ENCODE measurements at places on chromosomes 3 and 15.

- DNase-seq = no peak
These were observed 7.9 kb upstream of the PDE8A start for GRCh38 chr15:84973492-84974460.

- peak; percentile 43 for DNase-seq
These were observed 1.2 kb downstream of the UBP1 start for GRCh38 chr3:33438881-33439545.

GRCh38 chr3:140842984-140843649 is 98.5 kb upstream of the SLC25A36 start:
- DNase-seq = no peak

- DNase-seq = no peak
These were observed 214.1 kb downstream of the TNIK start for GRCh38 chr3:171245796-171246765.

DNA sequence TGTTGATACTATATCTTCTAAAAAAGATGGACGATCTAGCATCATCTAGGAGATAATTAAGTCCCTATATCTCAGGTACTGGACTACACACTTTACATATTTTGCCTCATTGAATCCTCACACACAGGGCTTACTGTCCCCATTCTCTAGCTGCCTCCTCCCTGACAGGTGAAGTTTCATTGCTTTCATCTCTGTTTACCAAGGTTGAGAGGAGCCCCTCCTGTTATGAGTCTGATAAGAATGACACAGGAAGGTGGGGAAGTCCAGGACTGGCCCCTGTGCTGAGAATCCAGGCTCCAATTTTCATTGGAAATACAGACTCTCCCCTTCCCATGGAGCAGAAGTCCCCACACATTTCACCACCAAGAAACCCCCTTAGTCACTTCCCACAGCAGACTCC is 105.2 kb downstream of the XXYLT1 start:
- no peak for DNase-seq

- no peak for DNase-seq
These were observed 59.2 kb downstream of the PIAS1 start for GRCh38 chr15:68113273-68113672.

- DNase-seq = no peak
These were observed 36.1 kb upstream of the HRH1 start for GRCh38 chr3:11118181-11118682.

DNA sequence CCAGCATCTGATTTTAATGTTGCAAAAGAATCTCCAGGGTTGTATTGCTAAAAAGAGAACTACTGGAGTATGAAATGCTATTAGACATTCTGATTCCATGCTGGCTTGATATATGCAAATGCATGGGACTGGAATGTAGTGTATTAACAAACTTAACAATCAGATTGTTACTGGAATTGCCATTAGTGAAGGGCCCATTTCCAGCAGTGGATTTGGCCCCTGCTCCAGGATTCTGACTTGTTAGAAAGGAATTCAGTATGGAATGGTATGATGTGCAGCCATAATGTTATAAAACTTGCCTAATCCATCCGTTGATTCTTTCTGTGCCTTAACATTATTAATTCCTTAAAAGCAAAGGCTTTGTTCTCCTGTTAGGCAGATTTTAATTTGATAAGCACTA is 7.9 kb downstream of the ARRDC4 start:
- DNase-seq = no peak

GRCh38 chr3:58652624-58653023 is 13.9 kb downstream of the FAM3D start:
- DNase-seq = no peak

DNA sequence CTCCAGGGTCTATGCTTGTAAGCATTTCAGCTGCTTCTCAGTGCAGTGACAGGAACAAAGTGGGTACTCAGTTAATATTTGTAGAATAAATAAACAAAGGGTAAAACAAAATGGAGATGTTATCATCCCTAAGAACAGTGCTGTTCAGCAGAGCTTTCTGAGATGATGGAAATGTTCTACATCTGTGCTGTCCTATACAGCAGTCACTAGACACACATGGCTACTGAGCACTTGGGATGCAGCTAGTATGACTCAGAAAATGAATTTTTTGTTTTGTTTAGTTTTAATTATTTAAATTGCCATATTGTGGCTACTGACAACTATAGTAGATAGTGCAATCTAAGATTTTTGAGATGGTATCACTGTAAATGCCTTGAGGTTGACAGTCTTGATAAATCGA is 283.8 kb upstream of the ADAMTS9 start:
- no peak for DNase-seq

GRCh38 chr3:20066850-20067617 is 26.8 kb downstream of the KAT2B start:
- no peak for DNase-seq

- DNase-seq = no peak
These were observed 10.5 kb upstream of the EPHA6 start for GRCh38 chr3:96803870-96804269.

- no peak for DNase-seq
These were observed 62.0 kb downstream of the SUCNR1 start for GRCh38 chr3:151935446-151935845.

GRCh38 chr3:32469151-32469874 is 33.3 kb downstream of the CMTM6 start:
- DNase-seq = no peak

DNA sequence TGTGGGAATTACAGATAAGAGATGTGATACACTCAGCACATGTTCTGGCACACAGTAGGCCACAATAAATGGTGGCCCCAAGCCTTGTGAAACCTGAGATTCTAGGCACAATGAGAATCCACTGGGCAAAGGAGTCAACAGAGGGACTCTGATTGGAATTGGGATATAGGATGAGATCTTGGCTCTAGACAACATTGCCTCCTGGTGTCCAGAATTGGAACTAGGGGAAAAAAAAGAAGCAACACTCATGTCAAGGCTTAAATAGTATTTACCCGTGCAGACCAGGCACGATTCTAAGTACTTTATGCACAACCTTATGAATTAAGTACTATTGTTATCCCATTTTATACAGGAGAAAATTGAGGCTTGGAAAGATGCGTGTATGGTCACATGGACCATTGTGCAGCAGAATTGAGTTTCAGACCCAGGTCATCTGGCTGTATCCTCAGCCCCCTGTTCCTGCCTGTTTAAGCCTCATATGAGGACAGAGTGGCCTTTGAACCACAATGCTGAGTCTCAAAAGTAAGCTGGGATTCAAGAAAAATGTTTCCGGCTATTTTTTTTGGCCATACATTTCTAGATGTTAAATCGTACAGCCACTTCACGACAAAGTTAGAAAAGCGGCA is 124.8 kb downstream of the SV2B start:
- peak; percentile 29 for DNase-seq

DNA sequence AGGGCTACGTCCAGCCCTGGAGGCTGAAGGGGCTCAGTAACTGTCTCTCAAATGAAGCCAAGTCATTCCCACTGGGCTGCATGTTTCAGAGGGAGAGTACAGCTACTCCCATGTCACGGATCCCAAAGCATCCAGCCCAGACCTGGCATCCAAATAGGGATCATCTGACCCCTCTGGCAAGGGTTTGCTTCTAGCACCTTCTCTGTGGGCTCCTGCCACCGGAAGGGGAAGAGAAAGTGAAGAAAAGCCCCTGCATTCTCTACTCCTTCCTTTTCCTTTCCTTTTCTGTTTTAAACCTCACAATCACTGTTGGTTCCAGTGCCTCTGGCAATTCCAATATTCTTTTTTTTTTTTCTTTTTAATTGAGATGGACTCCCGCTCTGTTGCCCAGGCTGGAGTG is 64.5 kb upstream of the CTSH start:
- no peak for DNase-seq

DNA sequence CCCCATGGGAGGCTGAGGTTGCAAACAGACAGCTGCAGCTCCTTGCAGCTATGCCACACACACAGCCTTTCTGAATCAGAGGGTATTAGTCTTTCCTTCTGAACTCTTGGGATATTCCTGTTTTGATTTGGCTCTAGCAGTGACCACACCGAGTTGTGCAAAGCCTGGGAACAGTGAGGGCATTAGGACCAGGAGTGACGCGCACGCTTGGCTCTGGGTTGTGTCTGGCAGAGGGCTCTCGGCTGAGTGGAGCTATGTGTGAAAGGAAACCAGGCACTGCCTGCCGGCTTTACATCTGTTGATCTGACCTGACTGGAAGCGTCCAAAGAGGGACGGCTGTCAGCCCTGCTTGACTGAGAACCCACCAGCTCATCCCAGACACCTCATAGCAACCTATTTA is at the start of gene GALNT15:
Gene GALNT15, plus strand, starts transcription at position 292 of the 400 bp plus-strand sequence. CDS start 472 bp downstream, outside the sequence.
- DNase-seq = no peak

DNA sequence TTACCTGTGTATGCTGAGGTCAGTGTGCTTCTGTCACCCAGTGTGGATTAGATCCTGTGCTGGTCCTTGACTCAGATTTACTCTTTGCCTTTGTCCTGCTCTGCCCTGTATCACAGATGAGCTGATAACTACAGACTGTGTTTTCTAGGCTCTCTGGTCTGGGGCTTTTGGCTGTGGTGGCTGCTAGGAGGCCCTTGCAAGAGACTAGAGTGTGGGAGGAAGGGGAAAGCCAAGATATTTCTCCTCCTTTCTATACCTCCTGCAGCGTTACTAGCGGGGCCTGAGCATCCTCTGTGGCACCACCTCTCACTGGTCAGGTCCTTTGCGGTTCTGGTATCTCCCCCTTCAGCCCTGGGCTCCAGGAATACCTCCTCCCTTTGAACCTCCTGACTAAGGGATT is 282.3 kb upstream of the TBC1D5 start:
- no peak for DNase-seq

GRCh38 chr15:81863162-81863561 is 182.7 kb downstream of the MEX3B start:
- DNase-seq = peak; percentile 20

- DNase-seq = no peak
These were observed 77.9 kb downstream of the NTRK3 start for GRCh38 chr15:88178631-88179030.

DNA sequence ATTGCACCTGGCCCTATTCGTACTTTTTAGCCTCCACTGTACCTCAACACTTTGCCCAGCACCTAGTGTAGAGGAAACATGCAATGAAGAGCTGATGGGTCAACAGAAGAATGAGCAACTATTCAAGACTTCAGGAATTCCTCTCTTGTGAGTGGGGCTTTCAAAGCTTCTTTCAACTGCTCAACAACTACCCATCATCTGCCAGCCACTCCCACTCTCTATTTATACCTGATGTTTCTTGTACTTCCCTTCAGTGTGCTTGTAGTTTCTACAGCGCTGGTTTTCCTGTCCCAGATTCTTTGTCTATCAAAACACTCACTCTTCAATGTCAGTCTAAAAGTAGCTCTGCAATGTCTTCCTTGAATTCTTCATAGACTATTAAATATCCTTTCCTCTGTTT is 168.3 kb upstream of the LPP start:
- no peak for DNase-seq

DNA sequence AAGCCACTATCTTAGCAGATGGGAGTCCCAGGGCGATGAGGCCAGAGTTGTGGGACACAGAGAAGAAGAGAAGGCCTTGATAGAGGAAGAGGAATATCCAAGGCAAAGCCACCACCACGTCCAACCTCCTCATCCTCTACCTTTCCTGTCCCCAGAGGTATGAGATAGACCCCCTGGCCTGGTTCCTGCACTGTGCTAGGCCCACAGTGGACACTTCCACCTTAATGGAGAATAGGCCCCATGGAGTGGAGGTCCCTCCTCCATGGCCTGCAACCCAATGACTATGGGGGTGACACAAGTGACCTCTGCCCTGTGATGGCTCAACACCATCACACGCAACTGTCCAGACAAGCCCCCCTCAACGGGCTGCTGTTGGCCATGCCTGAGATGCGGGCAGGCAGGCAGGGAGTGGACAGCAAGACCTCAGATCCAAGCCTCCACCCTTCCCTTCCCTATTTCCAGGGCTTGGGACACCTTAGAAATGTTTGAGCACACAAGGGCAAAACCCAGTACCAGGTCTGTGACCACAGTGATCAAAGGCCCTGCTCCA is 36.8 kb downstream of the GRAMD2A start:
- DNase-seq = no peak

GRCh38 chr3:159904455-159904854 is 84.2 kb upstream of the IL12A start:
- no peak for DNase-seq

GRCh38 chr3:185056908-185057307 is 96.0 kb downstream of the C3orf70 start:
- no peak for DNase-seq

DNA sequence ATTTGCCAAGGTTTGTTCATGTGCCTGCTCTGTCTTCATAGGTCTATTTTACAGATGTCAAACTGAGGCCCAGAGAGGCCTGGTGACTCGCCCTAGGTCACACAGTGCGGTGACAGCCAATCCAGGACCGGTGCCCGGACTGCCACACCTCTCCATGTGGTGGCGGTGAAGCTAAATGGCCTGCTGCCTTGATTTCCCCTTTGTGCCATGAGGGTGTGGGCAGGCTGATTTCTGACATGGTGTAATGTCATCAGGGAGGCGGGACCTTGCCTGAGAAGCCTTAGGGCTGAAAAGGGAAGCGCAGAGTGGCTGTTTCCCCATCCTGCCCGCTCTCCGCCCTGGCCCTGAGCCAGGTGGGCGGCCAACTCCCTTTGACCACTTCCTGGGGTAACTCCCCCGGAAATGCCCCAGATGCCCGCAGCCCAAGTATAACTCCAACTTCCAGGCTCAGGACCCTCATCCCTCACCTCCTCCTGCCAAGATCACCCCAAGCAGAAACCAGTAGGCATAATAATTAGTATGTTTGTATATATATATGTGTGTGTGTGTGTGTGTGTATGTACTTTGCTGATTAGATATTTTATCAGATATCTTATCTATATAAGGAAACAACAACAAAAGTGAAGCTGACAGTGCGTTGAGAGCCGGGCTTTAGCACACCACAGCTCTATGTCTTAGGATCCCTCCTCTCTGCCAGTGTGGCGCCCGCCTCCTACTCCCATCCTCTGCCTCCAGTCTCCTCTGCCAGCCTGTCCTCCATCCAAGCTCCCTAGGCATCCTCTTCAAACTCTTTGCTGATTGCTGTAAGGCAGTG is 63.9 kb downstream of the IQSEC1 start:
- no peak for DNase-seq

DNA sequence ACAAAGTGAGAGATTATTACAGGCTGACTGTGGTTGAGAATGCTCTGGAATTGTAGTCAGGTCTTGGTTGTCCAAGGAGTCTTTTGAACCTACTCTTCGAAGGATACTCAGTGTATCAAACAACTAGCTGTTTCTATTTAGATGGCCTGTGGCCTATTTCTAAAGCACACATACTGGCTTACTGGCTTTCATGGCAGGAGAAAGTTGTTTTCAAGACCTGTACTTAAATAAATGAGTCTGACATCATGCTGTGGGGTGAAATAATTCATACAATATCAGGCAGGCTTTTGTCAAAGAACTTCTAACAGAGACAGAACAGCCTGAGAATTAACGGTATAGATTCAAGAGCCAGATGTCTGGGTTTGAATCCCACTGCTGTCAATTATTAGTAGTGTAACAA is 316.7 kb upstream of the SEMA6D start:
- DNase-seq = no peak

Data from RKO (cell line).